ENCODE measurements at places on chromosomes 3 and 15. TPM values are rescaled to one million over a fixed set of nuclear protein-coding genes. Genes with fewer than 3 reads are reported as not detected.

DNA sequence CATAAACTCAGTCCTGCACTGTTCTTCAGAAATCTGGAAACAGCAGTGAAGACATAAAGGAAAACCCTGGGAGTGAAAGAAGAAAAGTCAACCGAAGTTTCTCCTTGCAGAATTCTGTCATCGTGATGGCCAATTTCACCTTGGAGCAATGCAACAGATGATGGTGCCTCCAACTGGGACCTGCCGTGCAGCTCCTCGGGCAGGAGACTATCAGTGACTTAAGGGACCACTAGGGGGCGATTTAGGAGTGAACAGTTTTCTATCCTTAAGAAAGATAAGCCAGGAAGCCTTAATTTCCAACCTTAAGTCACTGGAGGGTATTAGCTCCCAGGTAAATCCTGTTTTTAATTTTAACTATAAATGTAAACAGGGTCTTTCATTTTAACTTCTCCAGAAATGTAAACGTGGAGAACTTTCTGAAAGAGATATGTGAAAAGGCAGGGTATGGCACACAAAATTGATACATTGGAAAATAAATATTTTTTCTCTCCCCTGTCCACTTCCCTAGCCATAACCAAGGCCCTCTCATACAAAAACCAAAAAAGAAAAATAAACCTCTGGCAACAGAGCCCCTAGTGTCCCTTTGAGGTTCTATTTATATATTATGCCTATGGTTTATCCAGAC lies 116.3 kb downstream of the PDZRN3 start:
- DNase-seq, result no peak
- no peak overlapping the region for H3K27ac ChIP-seq
- H3K4me3 ChIP-seq, result no peak overlapping the region
- peaks cover 4% of the 10 kb centered on the region for H3K27me3 ChIP-seq
- no peaks in the 10 kb centered on the region for H3K4me1 ChIP-seq

- H3K4me3 ChIP-seq, result no peak overlapping the region
- H3K27ac ChIP-seq, result no peak overlapping the region
- no peaks in the 10 kb centered on the region for H3K4me1 ChIP-seq
- H3K36me3 ChIP-seq, result no peaks in the 10 kb centered on the region
- no peak for DNase-seq
These were observed 15.5 kb upstream of the PRSS50 start for GRCh38 chr3:46733026-46733800.

GRCh38 chr15:85028416-85028815 lies 46.8 kb downstream of the PDE8A start:
- no peaks in the 10 kb centered on the region for H3K36me3 ChIP-seq
- no peak overlapping the region for H3K27ac ChIP-seq
- no peaks in the 10 kb centered on the region for H3K27me3 ChIP-seq
- H3K4me1 ChIP-seq, result peaks cover 38% of the 10 kb centered on the region

The DLEC1 gene
- total RNA-seq, result 0.10 TPM

The RTP4 gene
- total RNA-seq, result 9.0 TPM

The MRAS gene
- total RNA-seq, result 0.07 TPM

DNA sequence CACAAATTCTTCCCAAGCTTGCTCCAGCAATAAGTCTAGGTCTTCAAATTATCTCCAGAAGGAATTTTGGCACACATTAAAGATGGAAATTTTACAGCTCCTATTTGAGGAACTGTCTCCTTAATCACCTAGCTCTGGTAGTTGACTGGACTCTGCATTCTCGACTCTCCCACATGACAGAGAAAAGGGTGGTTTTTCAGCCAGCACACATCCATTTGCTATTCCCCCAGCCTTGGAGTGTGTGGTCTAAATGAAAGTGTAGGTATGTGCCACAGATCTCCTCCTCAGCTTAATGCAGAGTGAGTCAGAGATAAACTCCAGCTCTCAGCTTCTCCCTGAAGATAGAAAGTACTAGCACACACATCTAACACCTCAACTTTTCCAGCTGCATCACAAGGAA lies 62.2 kb upstream of the ALCAM start:
- no peaks in the 10 kb centered on the region for H3K4me1 ChIP-seq
- no peak for DNase-seq
- H3K36me3 ChIP-seq, result peaks cover 6% of the 10 kb centered on the region
- no peak overlapping the region for H3K4me3 ChIP-seq
- H3K27me3 ChIP-seq, result no peaks in the 10 kb centered on the region
- H3K27ac ChIP-seq, result no peak overlapping the region

DNA sequence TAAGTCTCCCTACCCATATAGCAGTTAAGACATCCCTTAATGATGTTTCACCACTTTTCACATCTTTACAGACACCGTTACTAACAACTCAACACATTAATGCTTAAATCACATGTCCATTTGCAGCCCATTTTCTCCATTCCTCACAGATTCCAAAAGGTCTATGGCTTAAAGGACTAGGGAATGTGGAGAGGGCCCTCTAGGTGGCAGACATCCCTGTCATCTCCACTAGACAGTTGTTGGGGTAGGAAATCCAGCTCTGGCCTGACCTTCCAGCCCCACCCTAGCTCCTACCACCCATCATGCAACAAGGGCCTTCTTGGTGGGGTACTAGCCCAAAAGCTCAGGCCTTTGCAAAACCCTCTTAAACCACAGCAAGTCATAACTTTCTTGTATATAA lies 25.2 kb downstream of the CPEB1 start:
- H3K36me3 ChIP-seq, result no peaks in the 10 kb centered on the region
- no peak for DNase-seq
- no peaks in the 10 kb centered on the region for H3K4me1 ChIP-seq
- H3K27me3 ChIP-seq, result peaks cover 13% of the 10 kb centered on the region

GRCh38 chr3:46447228-46447985 lies 17.3 kb downstream of the LTF start:
- no peaks in the 10 kb centered on the region for H3K36me3 ChIP-seq
- no peak for DNase-seq
- peaks cover 3% of the 10 kb centered on the region for H3K4me1 ChIP-seq
- no peak overlapping the region for H3K27ac ChIP-seq

DNA sequence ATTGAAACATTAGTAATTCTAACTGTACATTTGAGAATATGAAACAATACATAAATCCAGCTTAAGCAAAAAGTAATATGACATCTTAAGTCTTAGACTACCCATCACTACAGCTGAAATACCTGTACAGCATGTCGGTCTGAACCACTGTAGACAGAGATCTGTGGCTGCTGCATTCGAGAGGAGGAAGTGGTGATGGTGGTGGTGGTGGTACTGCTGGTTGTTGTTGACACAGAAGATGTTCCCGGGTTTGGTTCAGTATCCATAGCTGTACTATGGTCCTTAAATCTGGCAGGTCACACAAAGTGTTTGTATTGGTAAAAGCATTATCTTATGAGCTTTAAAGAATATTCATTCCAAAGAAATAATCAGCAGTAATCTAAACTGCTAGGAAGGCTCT lies 2.9 kb downstream of the PHC3 start:
- H3K27ac ChIP-seq, result peak overlapping the region; percentile 50
- peak overlapping the region; percentile 42 for H3K4me3 ChIP-seq
- no peak for DNase-seq
- no peaks in the 10 kb centered on the region for H3K27me3 ChIP-seq
- H3K36me3 ChIP-seq, result peaks cover 48% of the 10 kb centered on the region
- peaks cover 42% of the 10 kb centered on the region for H3K4me1 ChIP-seq

The LMAN1L gene
- total RNA-seq, result 2.2 TPM

DNA sequence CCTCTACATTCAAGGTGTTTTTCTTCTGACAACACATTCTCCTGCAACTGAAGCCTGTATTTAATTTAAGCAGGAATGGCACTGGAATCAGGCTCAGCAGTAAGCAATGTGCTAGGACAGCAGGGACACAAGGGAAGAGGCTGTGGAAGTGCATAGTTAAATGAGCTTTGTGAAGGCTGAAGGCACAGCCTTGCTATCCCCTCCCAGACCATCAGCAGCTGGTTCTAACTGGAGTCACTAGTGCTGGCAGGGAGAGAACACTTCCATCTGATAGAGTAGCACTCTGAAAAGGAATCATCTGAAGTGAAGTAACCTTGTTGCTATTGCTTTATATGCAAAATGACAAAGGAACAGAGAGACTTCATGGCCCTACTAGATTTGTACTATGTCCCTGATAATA lies 14.7 kb downstream of the UQCC5 start:
- no peak overlapping the region for H3K27ac ChIP-seq
- no peak overlapping the region for H3K4me3 ChIP-seq
- no peaks in the 10 kb centered on the region for H3K4me1 ChIP-seq
- H3K27me3 ChIP-seq, result no peaks in the 10 kb centered on the region
- DNase-seq, result no peak

The CACNA1D gene
- 2.0 TPM for total RNA-seq

GRCh38 chr3:100532411-100532810 lies 40.0 kb downstream of the TMEM45A start:
- DNase-seq, result no peak
- no peak overlapping the region for H3K4me3 ChIP-seq
- no peaks in the 10 kb centered on the region for H3K4me1 ChIP-seq
- peaks cover 4% of the 10 kb centered on the region for H3K27me3 ChIP-seq
- no peak overlapping the region for H3K27ac ChIP-seq

DNA sequence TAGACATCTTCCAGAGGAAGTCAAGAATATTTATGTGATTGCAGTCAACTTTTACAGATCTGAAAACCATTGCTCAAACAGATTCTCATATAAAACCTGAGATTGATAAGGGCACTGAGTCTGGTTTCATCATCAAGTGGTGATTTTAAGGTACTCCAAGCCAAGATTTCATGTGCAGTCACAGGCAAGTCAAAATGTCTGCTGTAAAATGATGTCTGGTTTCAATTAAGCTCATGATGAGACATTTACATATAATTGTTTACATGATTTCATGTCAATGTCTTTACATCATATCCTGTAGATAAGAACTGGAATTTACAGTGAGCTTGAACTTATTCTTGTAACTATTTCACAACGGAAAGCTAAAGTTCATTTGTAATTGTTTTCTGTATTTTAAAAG lies 1215.5 kb downstream of the ROBO2 start:
- no peak overlapping the region for H3K27ac ChIP-seq
- H3K36me3 ChIP-seq, result no peaks in the 10 kb centered on the region
- no peak overlapping the region for H3K4me3 ChIP-seq
- H3K4me1 ChIP-seq, result no peaks in the 10 kb centered on the region
- no peaks in the 10 kb centered on the region for H3K27me3 ChIP-seq
- no peak for DNase-seq
